ENCODE measurements at places on chromosomes 16 and 17.

GRCh38 chr16:8632675-8633182 is 11.2 kb downstream of the METTL22 start:
- no peak for DNase-seq

DNA sequence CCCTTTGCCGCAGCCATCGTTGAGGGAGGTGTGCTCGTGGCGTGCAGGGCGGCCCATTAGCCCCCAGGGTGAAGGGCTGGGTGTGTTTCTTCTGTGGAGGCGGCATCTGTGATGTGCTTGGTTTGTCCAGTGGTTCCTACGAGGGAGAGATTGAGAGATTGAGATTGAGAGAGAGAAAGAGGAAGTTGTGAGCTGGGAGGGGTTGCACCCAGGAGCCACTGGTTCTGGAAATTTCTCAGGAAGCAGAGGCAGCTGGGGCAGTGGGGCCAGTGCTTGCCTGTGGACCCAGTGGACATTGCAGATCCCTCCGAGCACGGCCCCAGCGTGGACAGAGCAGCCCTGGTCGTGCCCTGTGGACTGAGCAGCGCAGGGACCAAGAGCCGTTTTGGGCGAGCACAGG is 72.0 kb upstream of the ZNF750 start:
- DNase-seq = no peak

DNA sequence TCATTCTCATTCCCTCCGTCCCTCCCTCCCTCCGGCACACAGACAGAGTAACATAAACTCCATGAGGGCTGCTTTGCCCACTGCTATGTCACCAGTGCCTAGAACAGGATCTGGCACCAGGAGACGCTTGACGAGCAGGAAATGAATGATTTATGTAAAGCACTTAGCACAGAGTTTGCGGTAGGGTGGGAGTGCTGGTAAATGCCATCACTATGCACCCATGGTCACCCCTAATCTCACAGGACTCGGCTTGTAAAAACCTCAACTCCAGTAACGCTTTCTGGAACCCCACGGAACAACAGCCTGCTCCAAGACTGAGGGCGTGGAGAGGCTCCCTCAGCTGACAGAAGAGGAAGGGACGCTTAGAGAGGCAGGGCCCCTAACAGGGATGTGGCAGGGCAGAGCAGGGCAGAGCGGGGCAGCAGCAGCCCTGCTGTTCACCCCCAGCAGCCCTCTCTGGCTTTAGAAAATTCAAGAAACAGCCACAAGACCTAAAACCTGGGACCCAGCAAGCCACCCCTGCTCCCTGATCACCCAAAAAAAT is 156.9 kb downstream of the C16orf78 start:
- DNase-seq = no peak

GRCh38 chr16:1002399-1003166 is 21.0 kb downstream of the SOX8 start:
- DNase-seq = peak; percentile 36

DNA sequence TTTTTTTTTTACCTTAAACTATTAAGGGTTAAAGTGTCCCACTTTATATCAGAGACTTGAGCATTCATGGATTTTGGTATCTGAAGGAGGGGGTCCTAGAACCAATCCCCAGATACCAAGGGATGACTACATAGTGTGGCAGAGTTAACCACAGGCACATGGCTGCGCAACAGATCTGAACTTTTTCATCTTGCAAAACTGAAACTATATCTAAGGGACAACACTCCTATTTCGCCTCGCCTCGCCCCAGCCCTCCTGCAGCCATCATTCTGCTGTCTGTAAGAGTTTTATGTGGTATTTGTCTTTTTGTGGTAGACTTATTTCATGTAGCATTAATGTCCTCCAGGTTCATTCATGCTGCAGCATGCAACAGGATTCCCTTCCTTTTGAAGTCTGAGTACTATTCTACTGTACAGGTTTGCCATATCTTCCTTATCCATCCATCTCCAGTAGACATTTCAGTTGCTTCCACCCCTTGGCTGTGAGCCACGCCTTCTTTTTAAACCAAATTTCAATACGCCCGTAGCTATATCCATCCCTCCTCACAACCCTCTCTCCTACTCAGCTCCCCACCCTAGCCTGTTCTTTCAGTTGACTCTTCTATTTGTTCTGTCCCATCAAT is 53.2 kb downstream of the AMFR start:
- no peak for DNase-seq

DNA sequence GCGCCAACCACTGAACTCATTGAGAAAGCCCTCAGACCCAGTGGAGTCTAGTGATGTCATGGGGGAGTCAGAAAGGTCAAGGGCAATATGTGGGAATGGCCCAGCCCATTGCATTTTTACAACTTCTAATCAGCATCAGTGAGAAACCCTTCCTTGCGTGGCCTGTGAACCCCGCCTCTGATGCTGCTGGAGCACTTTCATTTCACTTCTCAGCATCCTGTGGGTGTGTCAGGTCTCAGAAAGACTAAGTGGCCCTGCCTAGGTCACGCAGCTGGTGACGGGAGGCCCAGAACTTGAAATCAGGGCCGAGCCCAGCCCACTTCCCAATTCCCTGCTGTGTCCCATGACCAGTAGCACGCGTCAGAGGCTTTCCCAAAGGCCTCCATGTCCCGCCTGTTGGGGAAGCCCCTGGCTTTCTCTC is 6.1 kb downstream of the DNAI2 start:
- DNase-seq = peak; percentile 9

GRCh38 chr17:30218799-30219198 is 16.7 kb downstream of the SLC6A4 start:
- no peak for DNase-seq

- no peak for DNase-seq
These were observed 1917.7 kb downstream of the TP53TG3F start for GRCh38 chr16:35377142-35377541.

DNA sequence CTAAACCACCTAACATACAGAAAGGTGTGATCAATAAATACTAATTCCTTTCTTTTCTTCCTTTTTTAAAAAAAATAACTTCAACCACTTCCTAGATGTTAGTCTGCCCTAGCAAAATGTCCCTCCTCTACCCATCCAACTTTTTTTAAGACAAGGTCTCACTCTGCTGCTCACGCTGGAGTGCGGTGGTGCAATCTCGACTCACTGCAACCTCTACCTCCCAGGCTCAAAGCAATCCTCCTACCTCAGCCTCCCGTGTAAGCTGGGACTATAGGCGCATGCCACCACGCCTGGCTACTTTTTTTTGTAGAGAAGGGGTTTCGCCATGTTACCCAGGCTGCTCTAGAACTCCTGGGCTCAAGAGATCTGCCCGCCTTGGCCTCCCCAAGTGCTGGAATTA is 33.1 kb downstream of the KANSL1 start:
- no peak for DNase-seq

DNA sequence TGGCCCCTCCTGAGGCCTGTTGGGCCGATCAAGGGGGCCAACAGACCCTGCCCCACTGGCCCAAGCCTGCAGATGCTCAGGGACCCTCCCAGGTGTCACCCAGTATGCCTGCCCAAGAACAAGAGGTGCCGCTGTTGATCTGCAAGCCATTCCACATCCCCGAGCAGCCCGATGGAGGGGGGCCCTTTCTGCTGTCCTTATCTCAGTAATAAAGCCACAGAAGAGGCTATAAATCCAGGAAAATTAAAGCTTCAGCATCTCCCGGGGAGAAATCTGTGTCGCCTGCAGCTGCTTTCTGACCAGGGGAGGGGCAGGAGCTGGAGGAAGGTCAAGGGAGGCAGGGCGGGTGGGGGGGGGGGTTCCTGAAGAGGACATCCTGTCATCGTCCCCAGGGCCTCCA is 11.7 kb upstream of the CACNA1H start:
- DNase-seq = no peak

DNA sequence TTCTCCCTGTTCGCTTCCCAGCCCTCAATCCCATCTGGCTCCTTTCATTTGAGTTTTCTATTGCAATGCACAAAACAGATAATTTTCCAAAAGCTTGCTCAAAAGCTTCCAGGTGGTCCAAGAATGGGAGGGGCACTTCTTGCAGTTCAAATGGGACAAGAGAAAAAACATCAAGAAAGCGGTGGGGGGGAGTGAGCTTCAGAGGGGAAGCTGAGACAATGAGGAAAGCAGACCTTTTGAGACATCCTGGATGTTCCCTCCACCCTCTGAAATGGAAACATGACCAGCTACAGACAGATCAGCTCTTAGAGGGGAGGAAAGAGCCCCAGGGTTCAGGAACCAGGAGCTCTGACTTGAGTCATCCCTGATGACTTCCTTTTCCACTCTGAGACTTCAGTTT is 368.2 kb downstream of the SLC39A11 start:
- DNase-seq = no peak

DNA sequence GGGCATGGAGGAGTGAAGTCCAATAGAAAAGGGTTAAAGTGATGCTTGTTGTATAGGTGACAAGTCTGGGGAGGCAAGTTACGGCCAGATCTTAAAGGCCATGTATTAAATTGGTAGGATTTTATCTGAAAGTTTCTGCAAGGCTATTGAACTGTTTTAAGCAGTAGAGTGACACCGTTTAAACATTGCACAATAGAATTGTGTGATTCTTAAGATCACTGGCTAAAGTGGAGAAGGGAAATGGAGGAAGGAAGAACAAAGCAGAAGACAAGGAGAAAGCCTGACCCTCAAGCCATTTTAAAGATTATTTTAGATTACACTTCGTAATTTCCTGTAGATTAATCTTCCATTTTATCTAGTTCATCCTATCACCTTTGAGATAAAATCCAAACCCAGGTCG is 5.6 kb upstream of the MPHOSPH6 start:
- DNase-seq = no peak

GRCh38 chr16:10647721-10648296 is 46.9 kb downstream of the TEKT5 start:
- DNase-seq = no peak

DNA sequence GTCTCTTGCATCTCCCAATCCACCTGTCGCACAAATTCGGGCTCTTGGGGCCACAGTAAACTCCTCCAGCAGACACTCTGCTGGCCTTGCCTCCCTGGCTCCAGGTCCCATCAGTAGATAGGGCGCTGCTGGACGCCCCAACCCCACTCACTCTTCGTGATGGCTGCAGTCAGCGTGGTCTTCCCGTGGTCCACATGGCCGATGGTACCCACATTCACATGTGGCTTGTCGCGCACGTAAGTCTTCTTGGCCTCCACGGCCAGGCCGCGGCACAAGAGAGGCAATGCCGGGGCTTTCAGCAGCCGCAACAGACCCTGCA is 428 bp downstream of the TUFM start:
- no peak for DNase-seq

GRCh38 chr16:71364133-71364681 is 5.7 kb downstream of the CALB2 start:
- no peak for DNase-seq

DNA sequence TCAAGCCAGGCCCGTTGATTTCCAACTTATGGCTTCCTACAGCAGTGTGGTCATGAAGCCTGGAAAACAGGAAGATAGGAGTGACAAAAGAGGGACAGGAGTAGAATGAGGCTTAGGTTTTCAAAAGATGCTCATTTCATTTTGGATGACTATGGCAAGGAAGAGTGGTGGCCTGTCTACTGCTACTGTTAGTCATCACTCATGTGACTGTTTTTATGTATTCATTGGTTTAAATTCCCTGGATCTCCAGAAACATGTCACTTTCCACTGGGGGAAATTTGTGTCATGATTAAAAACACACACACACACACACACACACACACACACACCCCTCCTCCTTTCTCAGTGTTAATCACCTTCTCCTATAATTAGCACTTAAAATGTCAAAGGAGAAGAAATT is 1.1 kb upstream of the CYLD start:
- DNase-seq = no peak

GRCh38 chr17:7651665-7652387 is 1.1 kb downstream of the ATP1B2 start:
- no peak for DNase-seq

DNA sequence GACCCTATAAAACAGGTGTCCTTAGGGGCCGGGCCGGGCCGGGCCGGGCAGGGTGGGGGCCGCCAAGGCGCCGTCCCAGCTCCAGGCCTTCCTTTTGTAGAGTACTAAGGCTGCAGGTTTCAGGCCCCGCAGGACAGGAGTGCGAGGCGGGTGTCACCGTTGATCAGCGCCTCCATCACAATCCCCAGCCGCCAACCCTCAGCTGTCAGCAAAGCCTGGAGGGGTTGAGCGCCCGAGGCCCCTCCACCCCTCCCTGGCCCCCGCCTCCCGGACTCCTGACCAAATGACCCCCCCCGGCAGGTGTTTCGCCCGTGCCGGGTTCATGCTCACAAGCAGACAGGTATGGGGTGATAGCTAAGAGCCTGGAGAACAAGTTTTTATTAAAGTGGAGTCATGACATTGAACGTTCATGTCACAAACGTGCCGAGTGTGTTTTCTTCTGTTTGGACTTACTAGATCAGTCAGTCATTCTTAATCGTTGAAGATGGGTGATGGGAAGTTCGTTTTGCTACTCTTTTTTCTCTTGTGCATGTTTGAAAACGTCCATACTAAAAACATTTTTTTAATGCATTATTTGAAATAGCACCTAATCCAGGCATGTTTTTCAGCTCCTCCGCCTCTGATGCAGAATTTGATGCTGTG is 534 bp downstream of the ARL2BP start:
- DNase-seq = no peak

DNA sequence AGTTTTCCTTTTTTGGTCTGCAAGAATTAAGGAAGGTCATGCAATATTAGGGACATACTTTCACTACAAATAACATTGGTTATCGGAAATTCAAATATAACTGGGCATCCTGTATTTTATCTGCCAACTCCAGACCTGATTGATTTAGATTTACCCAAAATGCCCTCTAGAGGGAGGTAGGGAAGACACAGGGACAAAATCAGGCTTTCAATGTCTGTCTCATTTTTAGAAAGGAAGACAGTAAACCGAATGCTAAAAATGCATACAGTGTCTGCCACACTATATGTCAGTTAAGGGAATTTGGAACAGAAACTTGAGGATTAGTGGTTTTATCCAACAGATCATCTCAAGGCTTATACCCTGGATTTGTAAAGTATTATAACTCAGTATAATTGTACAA is 161.7 kb upstream of the SOX9 start:
- DNase-seq = no peak

- DNase-seq = no peak
These were observed 4.6 kb downstream of the TERF2 start for GRCh38 chr16:69381231-69381630.

DNA sequence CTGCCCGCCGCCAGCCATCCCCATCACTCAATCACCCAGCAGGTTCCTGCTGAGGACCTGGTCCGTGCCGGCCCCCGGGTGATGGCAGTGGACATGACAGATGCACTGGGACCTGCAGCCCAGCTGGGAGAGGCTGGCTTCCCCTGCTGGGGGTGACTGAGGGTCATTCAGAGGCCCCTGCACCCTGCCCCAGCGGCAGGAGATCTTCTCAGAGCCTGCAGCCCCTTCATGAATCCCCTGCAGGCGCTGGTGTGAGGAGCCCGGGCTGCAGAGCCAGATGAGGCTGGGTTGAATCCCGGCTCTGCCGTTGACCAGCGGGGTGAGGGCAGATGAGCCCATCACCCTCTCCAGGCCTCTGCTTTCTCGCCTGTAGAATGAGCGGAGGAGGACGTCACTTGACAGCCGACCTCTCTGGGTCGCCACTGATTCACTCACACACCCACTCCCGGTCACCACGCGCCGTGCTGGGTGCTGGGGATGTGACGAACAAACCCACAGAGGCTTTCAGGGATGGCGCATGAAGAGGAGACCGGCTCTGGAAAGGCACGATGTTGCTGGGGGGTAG is 95.2 kb upstream of the CIBAR2 start:
- no peak for DNase-seq
